Left lung (tissue), 14 donors: ENCODE measurements at places on chromosomes 5 and 9. TPM values are rescaled to one million over a fixed set of nuclear protein-coding genes. Genes with fewer than 3 reads are reported as not detected.
A peak's percentile ranks its signal among the peaks of the same experiment; 100 is the strongest.

GRCh38 chr9:106953174-106953573 is 90.2 kb downstream of the ZNF462 start:
- DNase-seq, result no peak

GRCh38 chr9:101130054-101130453 is 101.5 kb downstream of the PLPPR1 start:
- DNase-seq, result no peak

DNA sequence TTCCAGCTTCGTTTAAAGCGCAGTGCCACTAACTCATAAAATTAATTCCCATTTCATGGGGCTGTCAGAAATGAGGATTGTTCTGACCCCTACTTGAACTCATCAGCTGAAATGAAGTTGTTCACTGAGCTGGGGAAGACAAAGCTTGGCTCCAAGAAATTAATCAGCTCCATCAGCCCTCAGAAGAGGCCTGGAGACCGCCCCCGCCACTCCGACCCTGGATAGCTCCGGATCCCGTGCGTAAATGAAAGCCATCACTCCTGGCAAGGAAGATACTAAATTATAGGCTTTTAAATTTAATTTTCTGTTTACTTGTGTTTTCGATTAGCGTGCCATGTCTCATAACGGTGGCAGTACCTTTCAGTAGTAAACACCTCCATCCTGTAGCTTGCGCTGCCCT is 142.8 kb upstream of the IRX2 start:
- DNase-seq, result no peak

DNA sequence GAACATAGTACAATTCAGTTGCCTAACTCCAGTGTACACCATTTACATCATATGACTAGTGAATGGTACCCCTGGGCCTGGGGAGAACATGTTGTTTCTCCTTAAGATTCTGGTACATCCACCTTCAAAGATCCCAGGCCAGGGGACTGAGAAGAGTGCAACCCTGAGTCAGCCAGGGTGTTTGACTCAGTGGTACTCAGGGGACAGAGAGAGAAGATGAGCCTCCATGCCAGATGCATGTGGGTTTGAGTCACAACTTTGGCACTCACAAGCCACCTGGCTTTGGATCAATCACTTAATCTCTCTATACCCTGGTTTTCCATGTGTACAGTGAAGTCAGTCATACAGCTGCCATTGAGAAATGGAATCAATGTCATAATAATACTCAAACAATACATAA is 53.7 kb downstream of the MAP1B start:
- DNase-seq, result no peak

- DNase-seq, result no peak
These were observed 16.9 kb downstream of the TMEM174 start for GRCh38 chr5:73189871-73190376.

DNA sequence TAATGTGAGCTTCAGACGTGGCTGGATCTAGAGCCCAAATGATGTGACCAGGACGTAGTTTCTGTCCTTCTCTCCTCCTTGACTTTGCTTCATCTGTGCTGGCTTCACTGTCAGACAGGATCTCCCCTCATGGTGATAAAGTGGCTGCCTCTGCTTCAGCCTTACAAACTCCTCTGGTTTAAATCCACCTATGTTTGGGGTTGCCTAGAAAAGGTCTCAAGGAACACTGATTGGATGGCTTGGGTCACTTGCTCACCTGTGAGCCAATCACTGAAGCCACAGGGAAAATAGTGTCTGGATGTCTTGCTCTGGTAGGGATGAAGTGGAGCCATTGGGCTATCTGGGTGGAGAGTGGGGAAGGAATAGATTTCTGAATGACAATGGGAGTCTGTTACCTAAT is 36.1 kb downstream of the FGF18 start:
- DNase-seq, result no peak

DNA sequence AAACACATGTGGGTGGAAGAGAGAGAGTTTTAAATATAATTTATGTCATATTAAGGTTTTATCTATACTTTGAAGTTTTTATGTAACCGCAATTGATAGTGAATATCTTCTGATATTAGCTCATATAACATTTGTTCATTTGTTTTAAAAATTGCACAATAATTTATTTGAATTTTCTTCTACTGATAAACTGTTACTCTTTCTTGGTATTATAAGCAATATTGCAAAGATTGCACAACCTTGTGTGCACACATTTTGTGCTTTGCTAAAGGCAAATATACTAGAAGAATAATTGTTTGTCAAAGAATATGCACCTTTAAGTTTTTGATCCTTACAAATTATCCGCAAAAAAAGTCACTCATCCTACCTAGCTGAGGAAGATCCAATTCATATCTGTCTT is 275.7 kb downstream of the TLR4 start:
- no peak for DNase-seq

GRCh38 chr9:14957109-14957508 is 46.9 kb upstream of the FREM1 start:
- no peak for DNase-seq

- DNase-seq, result no peak
These were observed 289.3 kb downstream of the FANCC start for GRCh38 chr9:95027914-95028852.

- no peak for DNase-seq
These were observed 680.0 kb downstream of the TLE4 start for GRCh38 chr9:80251778-80252177.

- DNase-seq, result no peak
These were observed 16.7 kb downstream of the S100Z start for GRCh38 chr5:76866503-76866902.

DNA sequence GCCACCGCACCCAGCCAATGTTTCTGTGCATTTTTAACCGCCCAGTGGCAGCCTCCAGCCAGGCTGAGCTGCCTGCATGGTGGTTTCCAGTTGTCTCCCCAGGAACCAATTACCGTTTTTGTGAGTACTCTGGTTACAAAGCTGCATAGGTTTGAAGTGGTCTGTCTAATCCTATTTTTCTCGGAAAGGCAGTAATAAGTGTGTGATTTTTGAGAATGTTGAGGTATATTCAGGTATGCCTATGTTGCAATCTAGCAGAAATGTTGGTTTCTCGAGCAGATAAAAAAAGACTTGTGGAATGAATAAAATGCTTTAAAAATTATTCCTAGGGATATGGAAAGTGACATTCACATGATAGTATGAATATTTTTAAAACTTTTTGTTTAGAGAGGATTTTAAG is 41.5 kb upstream of the ANKH start:
- DNase-seq, result no peak

GRCh38 chr9:109014608-109015280 is 1.4 kb upstream of the CTNNAL1 start:
- no peak for DNase-seq

- DNase-seq, result no peak
These were observed 28.7 kb upstream of the C5orf46 start for GRCh38 chr5:147935032-147935431.

- DNase-seq, result no peak
These were observed 36.1 kb upstream of the CCNG1 start for GRCh38 chr5:163401271-163401670.

DNA sequence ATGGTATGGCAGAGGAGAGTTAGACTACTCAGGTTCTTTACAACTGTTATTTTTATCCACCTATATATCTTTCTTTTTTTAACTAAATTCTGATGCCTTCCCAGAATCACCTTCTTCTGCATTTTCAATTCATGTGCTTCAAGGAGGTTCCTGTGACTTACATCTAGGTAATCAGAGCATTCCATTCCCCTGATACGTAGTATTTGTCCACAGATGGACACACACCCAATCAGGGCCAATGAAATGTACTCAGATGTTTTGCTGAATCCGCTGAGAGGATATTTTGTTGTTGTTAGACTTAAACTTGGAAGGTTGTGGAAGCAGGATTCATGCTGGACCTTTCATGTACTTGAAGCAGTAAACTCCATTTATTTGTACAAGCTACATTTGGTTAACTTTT is 159.4 kb upstream of the FER start:
- no peak for DNase-seq

- no peak for DNase-seq
These were observed 49.0 kb downstream of the SPTLC1 start for GRCh38 chr9:92066168-92066567.

DNA sequence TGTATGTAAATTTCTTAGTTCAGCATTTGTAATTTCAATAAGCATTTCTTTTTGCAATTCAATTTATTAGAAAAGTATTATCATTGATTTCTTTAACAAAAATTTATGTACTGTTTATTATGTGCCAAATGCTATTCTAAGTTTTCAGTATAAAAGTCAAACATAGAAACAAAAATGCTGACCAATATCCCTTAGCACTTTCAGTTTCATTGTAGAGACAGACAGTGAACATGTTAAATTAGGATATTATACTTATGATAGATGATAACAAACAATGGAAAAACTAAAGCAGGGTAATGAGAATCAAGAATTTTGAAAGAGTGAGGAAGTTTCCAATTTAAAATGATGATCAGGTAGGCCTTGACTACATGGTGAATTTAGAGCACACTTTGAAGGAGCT is 1106.0 kb downstream of the TAF11L14 start:
- DNase-seq, result no peak

DNA sequence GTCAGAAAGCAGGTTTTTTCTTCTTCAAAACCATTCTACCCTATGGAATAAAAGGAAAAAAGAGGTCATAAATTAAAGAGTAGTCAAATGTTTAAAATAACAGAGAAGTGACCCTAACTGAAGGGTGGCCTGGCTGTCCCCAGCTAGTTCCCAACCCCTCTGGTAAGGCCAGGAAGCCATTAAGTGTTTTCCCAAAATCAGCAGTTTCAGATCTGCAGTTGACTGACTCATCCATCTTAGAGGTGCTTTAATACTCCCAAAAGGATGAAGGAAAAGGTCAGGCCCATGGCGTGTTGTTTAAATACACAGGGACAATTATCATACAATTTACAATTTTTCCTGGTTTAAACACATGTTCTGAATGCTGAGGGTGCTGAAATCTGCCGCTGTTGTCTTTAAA is 47.9 kb upstream of the TBC1D9B start:
- DNase-seq, result no peak

DNA sequence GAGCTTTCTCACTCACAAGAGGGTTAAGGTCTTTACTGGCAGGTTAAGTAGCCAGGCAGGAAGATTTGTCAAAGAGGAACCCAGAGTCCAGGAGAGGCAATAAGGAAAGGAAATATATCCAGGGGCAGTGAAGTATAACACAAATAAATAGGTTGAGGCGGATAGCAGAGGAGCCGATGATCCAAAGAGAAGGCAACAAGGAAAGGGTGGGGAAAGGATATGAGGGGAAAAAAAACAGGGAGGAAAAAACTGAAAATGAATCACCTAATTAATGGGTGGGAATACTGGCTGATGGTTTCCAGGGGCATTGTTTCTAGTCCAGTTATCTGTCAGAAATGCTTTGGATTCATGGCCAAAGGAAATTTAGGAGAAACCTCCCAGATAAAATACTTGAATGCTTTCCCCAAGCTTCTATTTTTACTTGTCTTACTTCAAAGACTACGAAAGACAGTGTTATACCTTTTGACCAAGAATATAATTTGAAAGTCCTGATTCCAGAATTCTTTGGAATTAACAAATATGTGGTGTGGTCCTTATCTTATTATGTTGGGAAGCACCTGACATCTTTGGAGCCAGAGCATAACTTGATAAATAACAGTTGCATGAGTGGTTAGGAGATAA is 146.5 kb downstream of the AOPEP start:
- DNase-seq, result no peak

GRCh38 chr9:82209797-82210470 is 221.4 kb downstream of the SPATA31D1 start:
- no peak for DNase-seq

DNA sequence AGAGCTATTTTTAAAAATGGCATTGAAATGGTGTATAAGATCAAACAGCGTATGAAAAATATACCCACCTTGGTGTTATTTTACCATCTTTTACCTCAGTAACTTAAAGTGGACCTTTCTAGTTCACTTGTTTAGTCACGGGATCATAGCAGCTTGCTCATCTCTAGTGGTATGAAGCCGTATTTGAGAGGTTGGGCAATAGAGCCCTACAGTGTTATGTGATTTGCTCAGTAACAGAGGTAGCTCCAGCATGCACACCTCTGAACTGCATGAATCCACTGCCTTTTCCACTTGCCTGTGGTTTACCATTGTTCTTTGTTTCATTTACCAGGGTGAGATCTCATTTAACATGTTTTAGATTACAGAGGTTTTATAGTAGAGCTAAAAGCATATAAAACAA is 134.4 kb downstream of the ATG10 start:
- DNase-seq, result peak; percentile 10

GRCh38 chr5:37319037-37319782 is 51.7 kb downstream of the NUP155 start:
- no peak for DNase-seq

GRCh38 chr5:42676362-42676761 is 80.3 kb upstream of the CCDC152 start:
- DNase-seq, result no peak

- no peak for DNase-seq
These were observed 27.9 kb upstream of the MGAT1 start for GRCh38 chr5:180830253-180831138.

DNA sequence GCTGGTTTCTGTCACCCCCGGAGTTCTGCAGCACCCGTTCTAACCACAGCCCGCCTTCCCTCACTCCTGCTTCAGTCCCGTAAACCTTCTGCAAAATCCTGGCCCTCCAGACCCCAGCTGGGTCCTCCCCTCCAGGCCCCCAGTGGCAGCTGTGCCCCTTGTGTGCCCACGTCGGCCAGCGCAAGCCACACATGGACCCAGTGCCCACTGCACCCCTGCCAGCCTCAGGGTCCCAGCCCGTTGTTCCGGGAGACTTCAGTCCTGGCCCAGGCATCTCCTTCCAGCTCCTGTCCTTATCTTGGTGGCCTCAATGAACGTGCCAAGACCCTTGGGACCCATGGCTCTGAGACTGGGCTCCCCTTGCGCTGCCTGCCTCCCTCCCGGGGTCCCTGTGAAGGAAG is 43.2 kb downstream of the EXD3 start:
- DNase-seq, result peak; percentile 17

GRCh38 chr9:71567890-71568289 is 200.4 kb downstream of the CEMIP2 start:
- DNase-seq, result no peak

GRCh38 chr9:111661802-111662521 is 557 bp downstream of the GNG10 start:
- DNase-seq, result peak; percentile 43

The SLC34A3 gene
- total RNA-seq, result 0.12 TPM

The NUTM2F gene
- total RNA-seq, result not detected

The GRXCR2 gene
- total RNA-seq, result not detected

The CAST gene
- 264 TPM for total RNA-seq

The IFNB1 gene
- not detected for total RNA-seq

The FNBP1 gene
- 30.4 TPM for total RNA-seq

The TUSC1 gene
- total RNA-seq, result 10.3 TPM

The SLC34A1 gene
- not detected for total RNA-seq

The SPATA31A6 gene
- not detected for total RNA-seq

The ACOT12 gene
- total RNA-seq, result not detected

The SMARCA2 gene
- 122 TPM for total RNA-seq

The PDE8B gene
- 3.3 TPM for total RNA-seq
